ENCODE measurements at places on chromosomes 5 and 9.

DNA sequence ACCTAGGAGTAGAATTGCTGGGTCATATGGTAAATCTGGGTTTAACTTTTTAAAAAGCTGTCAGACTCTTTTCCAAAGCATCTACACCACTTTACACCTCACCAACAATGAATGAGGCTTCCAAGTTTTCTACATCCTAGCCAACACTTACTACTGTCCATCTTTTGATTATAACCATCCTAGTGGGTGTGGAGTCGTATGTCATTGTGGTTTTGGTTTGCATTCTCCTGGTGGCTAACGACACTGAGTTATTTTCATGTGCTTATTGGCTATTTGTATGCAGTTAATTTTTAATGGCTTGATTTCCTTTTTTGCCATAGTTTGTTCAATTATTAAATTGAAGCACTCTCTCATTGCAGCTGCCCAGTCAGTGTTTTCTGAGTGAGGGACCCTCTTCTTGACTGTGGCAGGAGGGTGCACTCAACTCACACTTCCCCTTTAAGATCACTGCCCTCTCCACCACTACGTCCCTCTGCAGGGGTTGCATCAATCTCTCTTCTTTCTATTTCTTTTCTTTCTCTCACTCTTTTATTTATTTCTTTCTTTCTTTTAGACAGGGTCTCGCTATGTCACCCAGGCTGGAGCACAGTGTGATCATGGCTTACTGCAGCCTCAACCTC lies 182.3 kb downstream of the C9orf152 start:
- no peak for DNase-seq

- DNase-seq = no peak
Observed at GRCh38 chr5:154351141-154351540, 94.7 kb upstream of the SAP30L start.

DNA sequence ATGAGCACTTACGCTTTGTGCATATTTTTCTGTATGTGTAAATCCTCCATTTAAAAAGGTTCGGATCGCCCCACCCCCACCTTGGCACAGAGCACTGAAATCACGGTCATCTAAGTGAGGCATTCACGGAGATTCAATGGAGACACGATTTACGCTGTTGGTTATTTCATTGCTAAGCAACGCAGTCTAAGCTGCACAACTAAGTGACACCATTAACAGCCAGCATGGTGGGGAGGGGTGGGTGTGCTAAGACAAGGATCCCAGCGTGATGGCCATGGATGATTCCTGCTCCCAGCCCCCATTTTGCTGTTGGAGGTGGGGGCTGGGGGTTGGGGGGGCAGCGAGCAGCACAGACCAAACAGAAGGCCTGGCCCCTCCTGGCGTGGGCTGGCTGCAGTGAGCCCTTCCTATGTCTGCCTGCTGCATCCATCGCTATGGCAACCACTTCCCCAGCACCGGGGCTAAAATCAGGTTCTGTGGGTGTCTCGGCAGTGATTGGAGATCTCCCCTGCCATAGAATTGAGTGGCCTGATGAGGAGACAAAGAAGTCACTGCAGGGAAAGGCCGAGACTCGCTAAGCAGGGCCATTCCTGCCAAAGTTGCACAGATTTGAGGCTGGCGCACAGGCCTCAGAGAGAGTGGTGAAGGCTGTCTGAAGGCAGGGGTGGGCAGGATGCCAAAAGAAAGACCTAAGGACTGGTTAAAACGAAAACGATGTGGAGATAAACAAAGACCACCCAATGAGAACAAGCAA lies 14.3 kb upstream of the MARCHF6 start:
- no peak for DNase-seq

- DNase-seq = no peak
Observed at GRCh38 chr9:79694208-79694607, 122.4 kb downstream of the TLE4 start.

GRCh38 chr5:110544603-110545002 lies 181.9 kb downstream of the TMEM232 start:
- no peak for DNase-seq

- no peak for DNase-seq
Observed at GRCh38 chr5:178996156-178996555, 1.0 kb upstream of the GRM6 start.

DNA sequence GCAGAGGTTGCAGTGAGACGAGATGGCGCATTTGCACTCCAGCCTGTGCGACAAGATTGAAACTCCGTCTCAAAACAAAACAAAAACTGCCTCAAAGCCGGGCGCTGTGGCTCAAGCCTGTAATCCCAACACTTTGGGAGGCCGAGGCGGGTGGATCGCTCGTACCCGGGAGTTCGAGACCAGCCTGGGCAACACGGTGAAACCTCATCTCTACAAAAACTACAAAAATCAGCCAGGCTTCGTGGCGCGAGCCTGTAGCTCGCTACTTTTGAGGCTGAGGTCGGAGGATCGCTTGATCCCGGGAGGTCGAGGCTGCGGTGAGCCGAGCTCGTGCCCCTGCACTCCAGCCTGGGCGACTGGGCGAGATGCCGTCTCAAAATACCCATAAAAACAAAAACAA lies 988 bp downstream of the GFM2 start:
- no peak for DNase-seq

DNA sequence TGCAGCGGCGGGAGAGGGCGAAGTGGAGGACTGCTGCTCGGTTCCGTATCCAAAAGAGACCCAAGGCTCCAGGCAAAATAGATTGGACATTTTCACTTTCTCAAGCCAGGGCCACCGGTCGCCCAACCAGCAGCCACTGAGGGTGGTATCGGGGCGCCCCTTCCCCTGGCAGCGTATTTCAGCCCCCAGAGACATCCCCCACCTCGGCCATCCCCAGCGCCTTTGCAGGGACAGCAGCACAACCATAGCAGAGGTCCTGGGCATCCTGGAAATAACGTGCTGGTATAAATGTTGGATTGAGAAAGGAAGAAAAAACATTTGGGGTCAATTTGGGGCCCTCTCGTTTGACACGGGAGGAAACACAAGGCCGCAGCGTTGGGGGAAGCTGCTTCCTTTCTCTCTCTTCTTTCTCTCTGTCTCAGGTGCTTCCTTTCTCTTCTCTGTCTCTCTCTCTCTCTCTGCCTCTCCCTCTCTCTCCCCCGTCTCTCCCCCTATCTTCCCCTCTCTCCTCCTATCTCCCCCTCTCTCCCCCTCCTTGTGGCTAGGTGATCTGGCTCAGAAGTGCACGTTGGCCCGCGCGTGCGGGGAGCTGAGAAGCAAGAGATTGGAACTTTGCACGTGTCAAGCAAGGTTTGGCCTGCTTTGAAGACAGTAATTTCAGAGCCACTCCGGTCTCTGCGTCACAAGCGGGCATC lies 624 bp upstream of the RETREG1 start:
- DNase-seq = no peak

GRCh38 chr5:53480416-53481158 lies at the start of gene FST:
Gene FST (plus strand): TSS chr5:53480629. CDS start chr5:53480792, 163 bp downstream.
- peak; percentile 13 for DNase-seq

DNA sequence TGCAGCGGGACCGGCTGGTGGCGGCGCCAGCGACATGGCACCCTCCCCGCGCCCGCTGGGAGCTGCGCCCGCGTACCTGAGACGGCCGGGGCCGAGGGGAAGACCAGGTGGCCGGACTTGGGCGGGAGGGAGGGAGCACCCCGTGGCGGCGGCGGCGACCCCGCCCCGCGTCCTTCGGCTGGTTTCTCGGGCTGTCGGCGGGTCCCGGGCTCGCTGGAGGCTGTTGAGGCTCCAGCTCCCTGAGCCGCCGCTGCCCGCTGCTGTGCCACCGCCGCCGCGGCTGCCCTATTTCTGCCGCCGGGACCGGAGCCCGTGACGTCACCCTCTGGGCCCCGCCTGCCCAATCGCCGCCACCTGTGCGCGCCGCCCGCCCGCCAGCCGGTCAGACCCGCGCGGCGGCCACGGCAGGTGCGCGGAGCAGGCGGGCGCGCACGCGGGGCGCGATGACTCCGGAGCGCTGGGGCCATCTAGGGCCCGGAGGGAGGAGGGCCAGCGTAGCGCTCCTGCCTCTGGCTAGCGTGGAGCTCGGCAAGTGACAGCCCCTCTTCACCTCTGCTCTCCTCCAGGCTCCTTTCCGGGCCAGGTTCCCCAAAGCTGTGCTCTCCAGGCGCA lies at the start of gene FSTL4:
Gene FSTL4, minus strand, starts transcription at position 293 of the 612 bp plus-strand sequence.
- no peak for DNase-seq

- no peak for DNase-seq
Observed at GRCh38 chr9:17625644-17626388, 47.0 kb downstream of the SH3GL2 start.

GRCh38 chr9:20611691-20612287 lies 10.5 kb downstream of the MLLT3 start:
- peak; percentile 11 for DNase-seq

DNA sequence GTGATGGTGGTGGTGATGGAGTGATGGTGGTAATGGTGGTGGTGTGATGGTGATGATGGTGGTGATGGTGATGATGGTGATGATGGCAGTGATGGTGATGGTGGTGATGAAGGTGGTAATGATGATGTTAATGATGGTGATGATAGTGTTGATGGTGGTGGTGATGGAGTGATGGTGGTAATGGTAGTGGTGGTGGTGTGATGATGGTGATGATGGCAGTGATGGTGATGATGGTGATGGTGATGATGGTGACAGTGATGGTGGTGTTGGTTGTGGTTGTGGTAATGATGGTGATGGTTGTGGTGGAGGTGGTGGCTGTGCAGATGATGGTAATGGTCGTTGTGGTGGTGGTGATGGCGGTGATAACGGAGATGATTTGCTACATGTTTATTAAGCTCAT lies 7.3 kb downstream of the STKLD1 start:
- DNase-seq = no peak

GRCh38 chr5:160463740-160464465 lies 42.2 kb downstream of the PTTG1 start:
- DNase-seq = no peak

DNA sequence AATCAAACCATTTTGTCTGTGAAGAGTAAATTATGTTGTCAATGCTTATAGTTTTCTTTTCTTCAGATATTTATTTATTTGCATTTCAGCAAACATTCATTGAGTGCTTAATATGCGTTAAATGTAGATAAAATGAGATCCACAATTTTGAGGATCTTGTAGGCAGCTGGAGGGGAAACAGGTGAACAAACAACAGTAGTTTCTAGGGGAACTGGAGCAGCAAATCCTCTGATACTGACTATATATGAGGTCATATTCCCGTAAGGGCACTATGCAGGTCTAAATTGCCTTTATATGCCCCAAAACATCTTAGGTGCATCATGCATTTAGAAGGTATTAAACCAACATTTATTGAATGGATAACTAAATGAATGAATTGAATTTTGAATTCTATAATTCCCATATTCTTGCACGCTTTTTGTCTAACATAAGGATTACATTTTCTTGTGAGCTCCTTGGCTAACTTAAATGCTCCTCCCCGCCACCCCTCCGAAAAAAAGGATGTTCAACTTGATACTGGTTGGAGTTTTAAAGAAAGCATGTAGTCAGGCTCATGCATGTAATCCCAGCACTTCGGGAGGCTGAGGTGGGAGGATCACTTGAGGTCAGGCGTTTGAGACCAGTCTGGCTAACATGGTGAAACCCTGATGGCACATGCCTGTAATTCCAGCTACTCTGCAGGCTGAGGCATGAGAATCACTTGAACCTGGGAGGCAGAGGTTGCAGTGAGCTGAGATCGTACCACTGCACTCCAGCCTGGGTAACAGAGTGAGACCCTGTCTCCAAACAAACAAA lies 299.8 kb downstream of the TMEM38B start:
- no peak for DNase-seq

DNA sequence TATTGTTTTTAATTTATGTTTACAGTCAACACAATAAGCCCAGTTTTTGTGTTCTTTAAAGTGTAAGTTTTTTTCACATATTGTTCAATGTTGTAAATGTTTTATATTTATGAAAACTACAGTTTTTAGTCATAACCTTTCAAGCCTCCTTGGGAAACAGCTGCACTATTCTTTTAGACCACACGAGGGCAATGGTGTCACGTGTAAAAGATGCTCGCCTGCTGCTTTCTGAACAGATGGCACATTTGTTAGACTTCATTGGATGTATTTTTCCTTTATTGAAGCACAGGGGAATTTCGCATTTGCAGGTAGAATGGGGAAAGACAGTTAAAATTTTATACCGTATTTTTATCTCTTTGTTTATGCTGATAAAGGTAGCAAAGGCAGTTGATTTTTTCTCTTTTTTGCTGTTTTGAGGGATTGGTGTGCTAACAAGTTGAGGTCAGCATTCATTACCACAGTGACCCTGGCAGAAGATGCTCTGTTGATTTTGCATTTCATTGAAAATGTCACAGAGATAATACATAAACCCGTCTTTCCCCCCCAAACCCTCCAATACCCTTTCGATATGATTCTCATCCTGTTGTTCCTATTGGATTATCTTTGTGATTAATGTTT lies 59.0 kb downstream of the MAT2B start:
- no peak for DNase-seq

- DNase-seq = peak; percentile 97
Observed at GRCh38 chr9:131530920-131531832, at the start of gene UCK1. Gene UCK1 (minus strand): TSS chr9:131531263. CDS start chr9:131531174, 89 bp downstream.

DNA sequence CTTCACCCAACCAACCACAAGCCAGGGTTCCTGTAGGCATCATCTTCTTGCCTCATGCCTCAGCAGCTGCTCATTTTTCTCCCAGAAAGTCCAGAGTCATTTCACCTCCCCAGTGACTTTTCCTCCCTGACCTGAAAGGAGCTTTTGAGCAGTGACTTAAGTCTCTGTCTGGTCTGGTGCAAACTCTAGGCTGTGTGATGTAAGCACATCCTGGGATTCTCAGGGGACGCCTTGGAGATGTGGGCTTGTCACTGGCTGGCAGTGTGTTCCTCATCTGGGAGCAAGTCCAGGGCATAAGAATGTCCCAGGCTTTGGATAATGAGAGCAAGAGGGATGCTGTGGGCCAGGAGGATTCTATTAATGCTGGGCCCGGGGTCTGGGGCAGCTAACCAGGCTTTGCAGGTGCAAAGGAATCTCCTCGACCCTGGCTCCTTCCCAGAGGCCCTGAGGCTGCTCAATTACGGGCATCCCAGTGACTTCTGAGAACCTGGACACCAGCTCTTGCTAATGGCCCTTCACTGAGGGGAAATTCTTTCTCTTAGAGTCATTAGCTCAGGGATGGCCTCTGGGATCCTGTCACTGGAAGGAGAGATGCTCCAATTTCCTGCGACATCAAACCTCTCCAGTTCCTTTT lies 211.0 kb upstream of the PANK3 start:
- DNase-seq = no peak

- no peak for DNase-seq
Observed at GRCh38 chr9:133916159-133916541, 76.0 kb downstream of the VAV2 start.

GRCh38 chr9:69513141-69513820 lies 158.9 kb downstream of the APBA1 start:
- DNase-seq = no peak

- DNase-seq = no peak
Observed at GRCh38 chr9:107674721-107675277, 185.2 kb upstream of the KLF4 start.

DNA sequence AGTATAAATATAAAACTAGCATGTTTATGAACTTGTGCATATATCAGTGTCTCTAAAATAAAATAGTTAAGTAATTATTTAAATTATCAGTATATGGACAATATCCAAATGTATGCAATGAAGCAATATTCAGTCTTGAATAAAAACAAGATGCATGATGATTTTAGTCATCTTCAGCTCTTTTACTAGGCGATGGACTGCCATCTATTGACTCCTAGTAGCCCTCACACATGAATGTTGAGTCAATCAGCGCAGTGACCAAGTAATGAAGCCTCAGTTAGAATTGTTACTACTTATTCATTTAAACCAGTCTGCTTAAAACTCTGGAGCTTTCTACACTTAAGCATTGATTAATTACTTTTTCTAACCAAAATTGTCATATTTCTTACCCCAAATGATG lies 92.9 kb upstream of the GRHPR start:
- DNase-seq = no peak

- no peak for DNase-seq
Observed at GRCh38 chr9:94097788-94098414, 13.6 kb downstream of the PTPDC1 start.

- DNase-seq = no peak
Observed at GRCh38 chr5:59034498-59035186, 451.8 kb downstream of the RAB3C start.

Data from HuH-7.5 (cell line).